ENCODE measurements at places on chromosomes 3 and 15.

DNA sequence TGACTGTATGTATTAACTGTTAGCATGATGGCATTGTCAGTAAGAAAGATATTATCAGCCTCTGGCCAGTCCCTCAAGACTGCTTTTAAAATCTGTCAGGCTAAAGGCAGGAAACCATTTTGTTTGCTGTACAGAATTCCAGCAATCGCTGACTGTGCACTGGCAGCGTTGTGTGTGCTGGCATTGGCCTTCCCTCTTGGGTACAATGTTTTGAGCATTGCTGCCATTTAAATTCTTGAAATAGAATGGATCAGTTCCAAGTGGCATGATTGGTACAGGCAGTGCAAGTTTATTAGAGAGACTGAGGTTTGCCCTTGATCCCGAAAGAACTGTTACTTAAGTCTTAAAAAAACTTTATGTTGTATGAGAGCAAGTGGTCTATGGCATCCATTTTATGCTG is 788.7 kb downstream of the OTOL1 start:
- DNase-seq: no peak

DNA sequence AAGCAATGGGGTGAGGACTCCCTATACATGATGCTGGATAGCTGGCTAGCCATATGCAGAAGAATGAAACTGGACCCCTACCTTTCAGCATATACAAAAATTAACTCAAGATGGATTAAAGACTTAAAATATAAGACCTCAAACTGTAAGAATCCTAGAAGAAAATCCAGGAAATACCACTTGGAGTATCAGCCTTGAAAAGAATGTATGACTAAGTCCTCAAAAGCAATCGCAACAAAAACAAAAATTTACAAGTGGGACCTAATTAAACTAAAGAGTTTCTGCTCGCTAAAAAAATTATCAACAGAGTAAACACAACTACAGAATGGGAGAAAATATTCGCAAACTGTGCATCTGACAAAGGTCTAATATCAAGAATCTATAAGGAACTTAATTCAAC is 94.3 kb downstream of the XRN1 start:
- no peak for DNase-seq

GRCh38 chr3:120780977-120781376 is 38.4 kb downstream of the GTF2E1 start:
- no peak for DNase-seq

DNA sequence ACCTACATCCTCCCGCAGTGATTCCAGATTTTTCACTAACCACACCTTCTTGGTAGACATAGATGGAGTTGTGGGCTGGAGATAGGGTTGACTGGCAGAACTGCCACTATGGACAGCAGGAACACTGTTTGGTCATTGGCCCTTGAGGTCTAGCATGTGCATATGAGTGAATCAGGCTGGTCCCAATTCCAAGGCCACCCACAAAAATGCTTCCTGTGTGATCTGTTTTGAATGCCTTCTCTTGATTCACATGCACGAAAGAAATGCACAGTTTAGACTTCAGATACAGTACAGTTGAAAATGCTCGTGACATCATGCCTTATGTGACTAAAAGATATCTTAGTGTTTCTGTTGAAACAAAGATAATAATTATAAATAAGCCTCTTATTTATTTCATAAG is 285.8 kb upstream of the SEMA6D start:
- peak; percentile 88 for DNase-seq

- no peak for DNase-seq
Measured at GRCh38 chr3:82815417-82816058, 1054.1 kb upstream of the GBE1 start.

DNA sequence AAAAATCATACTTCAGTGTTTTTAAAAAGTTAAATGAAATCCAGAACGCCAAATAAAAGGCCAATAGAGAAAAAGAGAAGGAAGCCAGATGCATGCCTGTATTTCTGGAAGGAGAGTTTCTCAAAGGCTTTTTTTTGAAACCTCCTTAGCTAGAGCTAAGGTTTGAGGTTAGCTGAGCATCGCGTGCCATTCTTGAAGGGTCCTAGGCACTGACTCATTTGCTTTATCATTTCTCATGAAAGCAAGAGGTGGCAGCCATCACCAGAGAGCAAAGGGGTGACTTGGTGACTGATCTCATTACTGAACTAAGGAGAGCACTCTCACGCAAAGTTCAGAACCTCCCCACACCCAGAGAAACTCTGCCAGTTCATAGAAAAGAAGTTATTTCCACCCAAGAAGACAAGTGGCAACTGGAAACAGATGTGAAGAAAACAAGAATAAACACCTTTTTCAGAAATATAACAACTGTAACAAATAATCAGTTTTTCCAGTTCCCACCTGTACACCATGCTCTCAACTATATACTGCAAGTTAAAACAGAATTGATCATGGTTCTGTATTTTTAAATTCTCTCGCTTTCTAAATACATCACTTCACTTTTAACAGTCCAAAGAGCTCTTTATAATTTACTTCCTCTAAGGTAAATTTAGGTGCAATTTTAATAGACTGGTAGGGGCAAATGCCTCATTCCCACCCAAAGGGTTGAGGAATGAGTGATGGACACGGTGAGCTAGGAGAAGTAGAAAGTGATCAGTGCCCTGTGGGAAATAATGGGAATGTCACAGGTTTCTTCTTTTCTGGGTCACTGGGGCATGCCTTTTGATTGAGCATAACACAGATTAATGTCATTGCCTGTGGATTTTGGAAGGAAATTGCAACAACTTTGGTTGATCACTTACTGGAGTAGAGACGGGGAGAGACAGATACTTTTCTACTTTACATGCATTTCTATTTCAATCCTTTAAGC is 24.7 kb downstream of the GPR15 start:
- DNase-seq: no peak

GRCh38 chr15:96790004-96790403 is 459.5 kb downstream of the NR2F2 start:
- no peak for DNase-seq

DNA sequence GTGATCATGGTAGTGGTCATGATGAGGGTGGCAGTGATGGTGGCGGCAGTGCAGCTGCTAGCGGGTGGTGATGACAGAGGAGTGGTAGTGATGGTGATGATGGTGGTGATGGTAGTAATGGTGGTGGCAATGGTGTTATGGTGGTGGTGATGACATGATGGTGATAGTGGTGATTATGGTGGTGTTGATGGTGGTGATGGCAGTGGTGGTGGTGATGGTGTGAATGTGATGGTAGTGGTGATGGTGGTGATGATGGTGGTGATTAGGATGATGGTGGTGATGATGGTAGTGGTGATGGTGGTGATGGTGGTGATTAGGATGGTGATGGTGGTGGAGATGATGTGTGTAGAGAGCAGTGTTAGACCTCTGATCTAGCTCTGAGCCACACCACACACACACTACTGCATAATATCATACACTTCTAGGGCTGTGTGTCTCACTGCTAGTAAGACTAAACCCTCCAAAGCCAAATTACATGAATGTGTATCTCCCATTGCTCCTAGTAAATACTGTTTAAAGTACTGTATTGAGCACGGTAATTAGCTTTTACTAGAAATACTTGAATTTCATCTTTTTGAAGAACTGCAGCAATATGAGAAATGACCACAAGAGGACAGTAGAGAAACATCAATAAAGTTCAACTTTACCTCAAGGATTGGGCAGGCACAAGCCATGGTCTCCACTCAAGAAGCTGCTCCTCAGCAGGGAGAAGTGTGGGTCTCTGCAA is 28.8 kb downstream of the TMED3 start:
- peak; percentile 8 for DNase-seq

DNA sequence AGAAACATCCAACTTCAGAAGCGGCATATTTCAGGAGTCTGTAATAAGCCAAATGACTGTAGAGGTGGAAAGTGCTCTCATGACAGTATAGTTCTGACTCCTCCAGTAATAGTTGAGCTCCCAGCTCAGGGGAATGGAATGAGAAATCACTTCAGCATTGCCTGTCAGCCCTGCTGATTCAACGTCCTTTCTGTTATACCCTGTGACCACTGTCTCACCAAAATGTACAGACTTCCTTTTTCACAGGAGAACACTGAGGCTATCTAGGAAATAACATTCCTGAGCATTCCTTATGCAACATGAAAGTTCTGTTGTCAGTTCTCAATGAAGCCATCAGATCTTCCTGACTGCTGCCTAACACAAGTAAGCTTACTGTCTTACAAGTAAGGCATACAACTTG is 284.5 kb upstream of the MME start:
- peak; percentile 60 for DNase-seq

GRCh38 chr15:51004103-51004551 is 90.6 kb downstream of the TNFAIP8L3 start:
- no peak for DNase-seq

DNA sequence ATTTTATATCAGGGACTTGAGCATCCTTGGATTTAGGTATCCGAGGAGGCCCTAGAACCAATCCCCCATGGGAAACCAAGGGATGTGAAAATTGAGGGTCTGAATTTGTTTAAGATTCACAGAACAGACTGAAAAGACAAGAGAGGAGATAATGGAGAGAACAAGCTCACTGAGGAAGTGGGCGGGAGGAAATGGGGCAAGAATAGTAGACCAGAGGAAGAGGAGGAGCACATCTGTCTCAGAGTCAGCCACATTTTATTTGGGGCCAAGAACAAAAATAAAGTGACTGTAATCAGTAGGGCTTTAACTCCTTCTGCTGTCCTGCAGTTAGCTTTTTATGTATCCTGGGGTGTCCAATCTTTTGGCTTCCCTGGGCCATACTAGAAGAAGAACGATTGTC is 63.8 kb downstream of the BLM start:
- DNase-seq: no peak

- DNase-seq: no peak
Measured at GRCh38 chr3:68997887-68998286, 15.6 kb downstream of the EOGT start.

- peak; percentile 10 for DNase-seq
Measured at GRCh38 chr3:172751175-172751704, 714 bp downstream of the ECT2 start.

GRCh38 chr15:63196842-63197241 is 7.4 kb downstream of the RAB8B start:
- DNase-seq: no peak

GRCh38 chr3:168028086-168028485 is 67.6 kb downstream of the GOLIM4 start:
- no peak for DNase-seq

- no peak for DNase-seq
Measured at GRCh38 chr15:33068511-33068990, 126.0 kb downstream of the FMN1 start.

DNA sequence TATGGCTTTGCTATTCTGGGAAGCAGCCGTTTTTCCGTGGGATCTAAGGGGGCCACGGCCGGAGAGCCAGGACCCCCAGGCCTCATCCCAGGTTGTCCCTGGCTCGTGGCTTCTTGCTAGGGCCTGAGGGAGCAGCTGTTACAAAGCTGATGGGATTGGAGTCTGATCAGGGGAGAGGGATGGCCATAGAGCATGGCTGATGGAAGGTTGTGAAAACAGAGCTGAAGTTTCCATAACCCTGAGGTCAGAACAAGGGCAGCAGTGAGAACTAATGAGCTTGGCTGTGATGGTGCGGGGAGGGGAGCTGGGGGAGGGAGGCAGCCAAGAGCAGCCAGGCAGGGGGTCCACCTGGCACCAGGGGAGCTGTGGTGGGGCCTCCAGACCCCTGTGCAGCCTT is 63.0 kb downstream of the LINGO1 start:
- DNase-seq: no peak

- no peak for DNase-seq
Measured at GRCh38 chr3:100737334-100737733, 28.0 kb downstream of the TFG start.

- DNase-seq: peak; percentile 45
Measured at GRCh38 chr15:57146506-57147201, 228.2 kb downstream of the TCF12 start.

GRCh38 chr3:169400874-169401273 is 262.6 kb downstream of the MECOM start:
- DNase-seq: no peak

GRCh38 chr3:125916376-125916978 is 52.5 kb upstream of the ROPN1B start:
- peak; percentile 89 for DNase-seq

GRCh38 chr3:59380146-59380545 is 330.3 kb upstream of the CFAP20DC start:
- DNase-seq: no peak

GRCh38 chr15:41286665-41287333 is 45.6 kb downstream of the OIP5 start:
- no peak for DNase-seq

GRCh38 chr3:107796791-107797190 is 274.0 kb downstream of the BBX start:
- no peak for DNase-seq

- peak; percentile 45 for DNase-seq
Measured at GRCh38 chr3:129888771-129889170, 4.7 kb downstream of the TMCC1 start.

DNA sequence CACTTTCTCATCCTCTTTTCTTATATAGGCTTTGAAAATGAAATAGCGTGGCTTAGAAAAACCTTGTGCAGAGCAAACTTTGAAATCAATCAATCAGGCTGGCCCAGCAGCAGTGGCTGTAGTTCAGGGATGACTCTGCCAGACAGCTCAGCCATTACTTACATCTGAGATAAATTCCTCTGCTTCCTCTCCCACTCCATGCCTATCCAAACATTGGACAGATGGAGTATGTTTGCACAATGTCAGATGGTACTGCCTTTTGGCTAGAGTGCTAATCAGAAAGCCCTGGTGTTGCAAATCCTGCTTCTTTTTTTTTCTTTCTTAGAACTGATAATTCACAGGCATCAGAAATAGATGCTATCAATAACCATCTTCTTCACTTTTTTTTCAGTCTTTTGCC is 1065.1 kb downstream of the AGBL1 start:
- DNase-seq: no peak

GRCh38 chr15:78264304-78265136 is at the start of gene DNAJA4:
Gene DNAJA4, plus strand, starts transcription at chr15:78264562. Its CDS starts 202 bp downstream, at chr15:78264764.
- DNase-seq: no peak

DNA sequence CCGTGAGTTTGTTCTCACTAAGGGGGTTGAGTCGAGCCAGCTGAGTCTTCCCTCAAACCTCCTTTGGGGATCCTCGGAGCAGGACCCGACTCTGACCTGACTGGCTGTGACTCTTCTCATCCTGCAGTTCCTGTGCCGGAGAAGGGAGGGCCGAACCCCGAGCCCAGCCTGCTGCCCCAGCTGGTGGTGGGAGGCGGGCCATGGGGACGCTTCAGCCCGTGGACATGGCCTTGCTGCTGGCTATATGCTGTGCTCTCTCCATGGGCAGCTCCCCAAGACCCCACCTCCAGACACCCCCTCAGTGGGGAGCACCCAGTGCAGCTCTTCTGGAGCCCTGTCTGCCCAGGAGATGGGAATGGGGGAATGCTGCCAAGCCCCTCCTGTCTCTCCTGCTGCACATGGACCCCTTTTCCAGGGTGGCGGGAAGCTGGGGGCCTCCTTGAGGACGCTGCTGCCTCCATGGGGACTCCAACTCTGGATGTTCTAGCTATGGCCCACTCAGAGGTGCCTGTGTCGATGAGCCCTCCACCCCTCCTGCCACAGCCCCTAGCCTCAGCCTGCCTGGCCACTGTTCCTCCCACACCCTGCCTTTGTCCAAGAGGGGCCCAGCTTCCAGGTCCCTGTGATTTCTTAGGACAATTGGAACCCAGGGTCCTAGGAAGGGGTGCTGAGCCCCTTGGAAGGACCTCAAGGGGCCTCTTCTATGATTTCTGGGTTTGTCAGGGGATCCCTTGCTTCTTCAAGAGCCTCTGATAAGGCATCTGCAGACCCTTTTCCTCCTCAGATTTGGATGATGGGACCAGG is 12.8 kb downstream of the C15orf39 start:
- no peak for DNase-seq

GRCh38 chr3:46703013-46703520 is 1.9 kb downstream of the TMIE start:
- DNase-seq: no peak

Measured in amniotic stem cell (primary cell).